ENCODE measurements at places on chromosomes 4 and X.

GRCh38 chr4:81030981-81031791 is 678 bp downstream of the BMP3 start:
- DNase-seq = peak; percentile 29

GRCh38 chr4:170651786-170652185 is 562.0 kb upstream of the AADAT start:
- DNase-seq = no peak

DNA sequence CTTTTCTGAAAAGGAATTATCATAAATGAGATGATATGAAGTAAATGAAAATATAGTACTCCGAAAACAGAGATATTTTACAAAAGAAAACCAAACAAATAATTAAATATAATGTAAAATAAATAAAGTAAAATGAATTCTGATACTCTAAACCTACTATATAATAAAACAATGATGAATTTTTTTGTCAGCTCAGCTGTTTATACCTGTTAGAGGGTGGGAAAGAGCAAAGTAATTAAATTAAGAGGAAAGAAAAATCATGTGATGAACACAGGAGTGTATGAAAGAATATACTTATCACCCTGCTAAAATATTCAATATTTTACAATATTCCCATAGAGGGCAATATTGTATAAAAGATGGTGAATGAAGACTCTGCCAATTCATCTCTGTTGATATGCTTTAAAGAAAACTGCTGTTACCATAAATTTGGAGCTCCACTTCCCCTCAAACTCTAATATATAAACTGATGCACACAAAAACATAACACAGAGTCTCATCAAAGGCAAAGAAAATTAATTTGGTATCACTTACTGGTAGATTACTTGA is 6.5 kb upstream of the NDST4 start:
- DNase-seq = no peak

DNA sequence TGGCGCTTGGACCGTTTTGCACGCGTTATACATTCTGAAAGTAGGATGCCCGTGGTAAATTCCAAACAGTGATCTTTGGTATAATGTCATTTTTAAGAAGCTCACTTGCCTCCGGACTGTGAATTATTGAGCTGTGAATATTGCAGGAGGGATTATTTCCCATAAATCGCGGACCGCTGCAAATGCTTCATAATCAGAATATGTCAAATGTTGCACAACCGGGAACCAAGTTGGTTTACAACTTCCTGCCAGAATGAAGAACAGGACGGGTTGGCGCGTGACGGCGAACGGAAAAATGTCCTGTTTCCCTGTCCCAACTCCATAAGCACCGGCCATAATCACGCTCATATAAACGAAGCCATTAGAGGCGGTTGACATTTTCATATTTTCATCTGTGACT is 67.6 kb downstream of the SHOX start:
- peak; percentile 35 for DNase-seq

GRCh38 chrX:150212672-150213480 is 150.2 kb upstream of the MAMLD1 start:
- peak; percentile 61 for DNase-seq

DNA sequence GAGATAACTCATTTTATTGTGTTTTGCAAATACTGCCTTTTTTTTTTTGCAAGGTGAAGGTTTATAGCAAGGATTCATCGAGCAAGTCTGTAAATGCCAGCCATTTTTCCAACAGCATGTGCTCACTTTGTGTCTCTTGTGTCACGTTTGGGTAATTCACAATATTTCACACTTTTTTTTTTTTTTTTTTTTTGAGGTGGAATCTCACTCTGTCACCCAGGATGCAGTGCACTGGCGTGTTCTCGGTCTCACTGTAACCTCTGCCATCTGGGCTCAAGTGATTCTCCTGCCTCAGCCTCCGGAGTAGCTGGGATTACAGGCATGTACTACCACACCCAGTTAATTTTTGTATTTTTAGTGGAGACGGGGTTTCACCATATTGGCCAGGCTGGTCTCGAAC is 1.9 kb downstream of the RNF4 start:
- DNase-seq = no peak

GRCh38 chr4:6939761-6940743 is 30.4 kb downstream of the TBC1D14 start:
- DNase-seq = no peak

DNA sequence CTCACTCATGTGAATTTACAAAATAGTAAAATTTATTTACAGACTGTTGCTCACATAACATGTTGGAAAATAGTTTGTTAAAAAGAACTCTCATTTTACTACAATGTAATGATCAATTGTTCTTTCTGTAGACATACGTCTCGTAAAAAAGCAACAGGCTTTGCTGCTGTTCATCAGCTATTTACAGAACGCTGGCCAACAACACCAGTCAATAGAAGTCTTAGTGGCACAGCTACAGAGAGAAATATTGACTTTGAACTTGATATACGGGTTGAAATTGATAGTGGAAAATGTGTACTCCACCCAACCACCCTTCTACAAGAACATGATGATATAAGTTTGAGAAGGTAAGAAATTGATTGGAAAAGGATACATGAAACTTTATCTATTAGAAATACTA is 47.6 kb upstream of the ADAD1 start:
- DNase-seq = no peak

GRCh38 chr4:27638163-27638915 is 777.7 kb downstream of the STIM2 start:
- no peak for DNase-seq

GRCh38 chr4:169665046-169665737 is 44.8 kb downstream of the CLCN3 start:
- no peak for DNase-seq

- DNase-seq = peak; percentile 9
These were observed 6.8 kb upstream of the SORCS2 start for GRCh38 chr4:7185487-7186030.

GRCh38 chrX:6262959-6263358 is 34.3 kb upstream of the NLGN4X start:
- DNase-seq = no peak

DNA sequence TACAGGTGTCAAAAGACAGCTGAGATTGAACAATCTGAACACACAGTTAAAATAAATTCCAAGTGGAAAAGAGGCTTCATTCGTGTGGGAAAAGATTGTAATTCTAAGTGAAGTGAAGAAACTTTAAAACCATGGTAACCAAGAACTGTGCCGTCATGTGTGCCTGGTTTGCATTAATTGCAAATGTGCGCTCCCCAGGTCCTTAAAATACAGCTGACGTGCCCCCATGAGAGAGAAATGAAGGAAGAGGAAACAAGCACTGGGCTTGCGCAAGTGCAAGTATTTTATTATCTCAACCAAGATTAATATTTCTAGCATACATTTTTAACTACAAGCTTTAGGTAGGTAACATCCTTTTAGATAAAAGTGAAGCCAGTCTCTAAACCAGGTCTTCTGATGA is 92.5 kb downstream of the PARM1 start:
- DNase-seq = no peak

GRCh38 chr4:111813555-111814140 is 331.6 kb upstream of the FAM241A start:
- no peak for DNase-seq

DNA sequence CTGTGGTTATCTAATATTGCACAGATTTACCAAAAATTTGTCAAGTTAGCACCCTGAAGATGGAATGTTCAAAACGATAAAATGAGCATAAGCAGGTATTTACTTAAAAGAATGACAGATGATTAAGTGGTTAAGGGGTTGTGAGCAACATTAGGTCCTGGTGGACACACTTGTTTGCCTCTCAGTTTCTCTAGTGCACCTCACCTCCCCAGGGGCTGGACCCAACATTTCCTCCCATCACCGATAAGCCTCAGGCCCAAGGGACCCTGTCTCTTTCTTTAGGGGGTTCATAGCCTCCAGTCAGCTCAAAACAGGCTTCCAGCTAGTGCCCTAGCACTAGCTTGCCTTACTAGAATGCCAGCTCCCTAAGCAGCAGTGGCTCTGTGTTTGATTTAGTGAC is 88.0 kb downstream of the ATP11C start:
- no peak for DNase-seq

DNA sequence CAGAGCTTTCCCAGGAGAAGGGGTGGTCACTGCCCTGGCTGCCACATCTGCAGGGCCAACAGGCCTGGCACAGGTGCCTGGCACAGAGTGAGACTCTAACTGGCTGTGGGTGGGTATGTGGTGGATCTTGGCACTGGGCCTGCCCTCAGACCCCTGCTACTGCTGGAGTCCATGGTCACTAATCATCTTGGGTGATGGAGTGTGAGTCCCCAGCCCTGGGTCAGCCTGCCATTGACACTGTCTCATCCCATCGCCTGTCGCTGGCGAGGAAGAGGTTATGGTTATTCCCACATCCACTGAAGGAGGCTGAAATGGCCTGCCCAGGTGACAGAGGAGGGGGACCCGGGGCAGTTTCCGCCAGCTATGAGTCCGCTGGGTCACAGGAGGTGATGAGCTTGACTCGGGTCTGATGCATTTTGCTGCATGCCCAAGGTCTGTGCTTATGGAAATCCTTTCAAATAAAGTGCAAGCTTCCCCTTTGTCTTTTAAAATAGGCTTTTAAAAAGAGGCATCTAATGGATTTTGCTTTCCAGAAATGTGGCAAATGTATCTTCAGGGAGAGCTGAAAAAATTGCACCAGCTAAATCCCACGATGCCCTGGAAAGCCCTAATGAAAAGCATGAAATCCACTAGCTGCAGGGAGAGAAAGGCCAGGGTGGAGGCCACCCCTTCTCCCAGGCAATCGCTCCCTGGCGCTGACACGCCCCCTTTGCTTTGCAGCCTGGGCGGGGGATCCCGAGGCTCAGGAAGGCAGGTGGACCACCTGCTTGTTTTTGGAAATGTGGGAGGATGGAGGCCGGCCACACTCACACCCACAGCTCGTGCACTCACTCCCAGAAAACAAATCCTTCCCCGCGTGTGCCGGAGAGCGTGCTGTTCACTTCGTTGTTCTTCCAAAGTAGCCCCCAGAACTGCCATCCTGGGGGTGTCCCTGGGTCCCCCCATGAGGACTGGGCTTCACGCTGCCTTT is 54.9 kb downstream of the ABLIM2 start:
- no peak for DNase-seq

GRCh38 chr4:127741247-127741646 is 11.0 kb downstream of the SLC25A31 start:
- no peak for DNase-seq

DNA sequence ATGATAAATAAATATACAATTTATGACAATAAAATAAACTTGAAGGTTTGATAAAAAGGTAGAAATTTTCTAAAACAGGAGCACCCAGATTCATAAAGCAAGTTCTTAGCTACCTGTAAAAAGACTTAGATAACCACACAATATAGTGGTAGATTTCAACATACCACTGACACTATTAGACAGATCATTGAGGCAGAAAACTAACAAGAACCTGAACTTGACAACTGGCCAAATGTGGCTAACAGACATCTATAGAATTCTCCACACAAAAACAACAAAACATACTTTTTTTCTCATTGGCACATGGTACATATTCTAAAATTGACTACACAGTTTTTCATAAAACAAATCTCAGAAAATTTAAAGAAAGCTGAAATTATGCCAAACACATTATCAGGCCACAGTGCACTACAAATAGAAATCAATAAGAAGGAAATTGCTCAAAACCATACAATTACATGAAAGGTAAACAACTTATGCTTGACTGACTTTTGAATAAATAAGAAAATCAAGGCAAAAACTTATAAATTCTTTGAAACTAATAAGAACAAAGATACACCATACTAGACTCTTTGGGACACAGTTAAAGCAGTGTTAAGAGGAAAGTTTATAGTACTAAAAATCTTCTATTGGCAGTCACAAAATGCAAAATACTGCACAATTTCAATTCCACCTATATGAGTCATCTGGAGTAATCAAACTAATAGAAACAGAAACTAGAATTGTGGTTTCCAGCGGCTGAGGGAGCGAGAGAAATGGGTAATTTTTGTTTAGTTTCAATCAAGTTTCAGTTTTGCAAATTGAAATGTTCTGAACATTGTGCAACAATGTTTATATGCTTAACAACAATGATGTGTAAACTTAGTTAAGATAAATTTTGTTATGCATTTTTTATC is 925.6 kb downstream of the SH3BGRL start:
- DNase-seq = no peak

- no peak for DNase-seq
These were observed 429.3 kb downstream of the INPP4B start for GRCh38 chr4:142416711-142417275.

DNA sequence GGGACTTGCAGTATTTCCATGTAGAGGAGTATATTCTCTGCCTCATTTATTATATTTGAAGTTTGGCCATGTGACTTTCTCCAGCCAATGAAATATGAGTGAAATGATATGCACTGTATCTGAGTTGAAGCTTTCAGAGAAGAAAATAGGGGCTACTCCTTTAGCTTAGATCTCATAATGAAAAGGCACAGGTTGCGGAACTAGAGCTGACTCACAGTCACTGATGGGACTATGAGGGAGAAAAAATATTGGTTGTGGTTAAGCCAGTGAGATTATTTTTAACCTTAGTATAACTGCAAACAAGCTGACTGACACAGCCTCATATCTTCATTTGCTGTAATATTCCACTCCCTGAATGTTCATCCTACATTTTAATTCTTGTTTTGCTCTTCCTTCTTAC is 1104.3 kb downstream of the RPA4 start:
- no peak for DNase-seq

- no peak for DNase-seq
These were observed 146.2 kb downstream of the GLRA2 start for GRCh38 chrX:14675500-14675899.

- no peak for DNase-seq
These were observed 39.1 kb upstream of the MAGEA8 start for GRCh38 chrX:149841929-149842328.

- DNase-seq = no peak
These were observed 167.1 kb downstream of the NSUN7 start for GRCh38 chr4:40916880-40917279.

DNA sequence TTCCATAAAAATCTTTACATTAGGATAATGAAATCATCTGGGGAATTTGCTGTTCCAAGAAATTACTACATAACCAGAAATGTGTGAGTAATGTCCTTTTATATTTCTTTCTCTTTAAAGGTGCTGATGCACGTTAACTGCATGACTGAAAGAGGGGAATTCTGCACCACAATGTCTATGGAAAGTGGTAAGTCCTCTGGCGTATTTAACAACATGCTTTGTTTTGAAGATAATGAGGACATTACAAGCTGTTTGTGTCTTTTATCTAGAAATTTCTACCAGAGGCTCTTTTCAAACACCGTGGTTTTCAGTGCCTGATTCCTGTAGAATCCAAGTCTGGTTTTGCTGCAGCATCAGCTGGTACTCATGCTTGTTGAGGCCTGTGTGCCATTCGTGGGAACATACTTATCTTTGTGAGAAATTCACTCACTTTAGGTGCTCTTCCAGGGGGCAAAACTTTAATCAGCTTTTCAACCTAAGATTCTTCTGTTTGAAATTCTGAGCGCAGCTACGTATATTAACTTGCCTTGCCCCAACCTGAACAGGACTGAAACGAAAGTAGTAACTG is 257.2 kb downstream of the PDHA2 start:
- DNase-seq = no peak

Data from right hindlimb (tissue), 1 donor.